Epithelial cell of alveolus of lung (primary cell): ENCODE measurements at places on chromosomes 6 and 20. TPM values are rescaled to one million over a fixed set of nuclear protein-coding genes. Genes with fewer than 3 reads are reported as not detected.

Gene PKHD1
- under 0.01 TPM in 2 replicates for total RNA-seq

Gene FAM50B
- total RNA-seq, result 10.1 and 11.3 TPM in 2 replicates

Gene NT5DC1
- 8.3 and 8.9 TPM in 2 replicates for total RNA-seq

Gene ZSWIM1
- 7.2 and 10.7 TPM in 2 replicates for total RNA-seq

Gene OPN5
- not detected in 2 replicates for total RNA-seq

Gene EYS
- not detected in 2 replicates for total RNA-seq

Gene SLC22A7
- total RNA-seq, result not detected in 2 replicates

Gene DUSP15
- total RNA-seq, result 0.13 TPM in 1 of 2 replicates, not detected in the other

Gene VSX1
- total RNA-seq, result not detected in 2 replicates

Gene EFCAB8
- under 0.01 TPM in 1 of 2 replicates, not detected in the other for total RNA-seq

Gene PLCB4
- total RNA-seq, result 0.16 and 1.7 TPM in 2 replicates

Gene GSTA2
- total RNA-seq, result not detected in 2 replicates

Gene TSPO2
- total RNA-seq, result not detected in 2 replicates

Gene HDGFL1
- not detected in 2 replicates for total RNA-seq

Gene CRISP3
- total RNA-seq, result not detected in 2 replicates

Gene KCNK16
- not detected in 2 replicates for total RNA-seq
